ENCODE measurements at places on chromosomes 13 and 19.

GRCh38 chr19:2266183-2266993 lies 10.2 kb upstream of the JSRP1 start:
- H3K27ac ChIP-seq = peak overlapping the region; percentile 9
- no peaks in the 10 kb centered on the region for H3K36me3 ChIP-seq
- peaks cover 6% of the 10 kb centered on the region for H3K27me3 ChIP-seq
- peaks cover 4% of the 10 kb centered on the region for H3K4me1 ChIP-seq
- no peak for DNase-seq

- H3K4me3 ChIP-seq = no peak overlapping the region
- no peak for DNase-seq
- H3K27ac ChIP-seq = no peak overlapping the region
- no peaks in the 10 kb centered on the region for H3K27me3 ChIP-seq
- H3K36me3 ChIP-seq = no peaks in the 10 kb centered on the region
Observed at GRCh38 chr13:37201081-37201480, 95.6 kb upstream of the CSNK1A1L start.

DNA sequence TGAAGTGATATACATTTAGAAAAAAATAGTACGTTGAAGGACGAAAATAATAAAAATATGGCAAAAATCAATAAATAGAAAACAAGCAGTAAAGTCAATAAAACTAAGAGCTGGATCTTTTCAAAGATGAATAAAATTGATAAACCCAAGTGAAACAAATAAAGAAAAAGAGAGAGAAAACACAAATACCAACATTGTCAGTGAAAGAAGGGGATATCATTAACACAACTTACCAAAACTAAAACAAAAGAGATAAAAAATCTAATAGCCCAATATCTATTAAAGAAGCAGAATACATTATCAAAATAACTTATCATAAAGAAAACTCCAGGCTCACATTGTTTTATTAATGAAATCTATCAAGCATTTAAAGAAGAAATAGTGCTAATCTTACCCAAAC lies 675.1 kb downstream of the UQCRFS1 start:
- H3K4me1 ChIP-seq = no peaks in the 10 kb centered on the region
- DNase-seq = no peak
- no peaks in the 10 kb centered on the region for H3K36me3 ChIP-seq
- H3K27ac ChIP-seq = no peak overlapping the region

DNA sequence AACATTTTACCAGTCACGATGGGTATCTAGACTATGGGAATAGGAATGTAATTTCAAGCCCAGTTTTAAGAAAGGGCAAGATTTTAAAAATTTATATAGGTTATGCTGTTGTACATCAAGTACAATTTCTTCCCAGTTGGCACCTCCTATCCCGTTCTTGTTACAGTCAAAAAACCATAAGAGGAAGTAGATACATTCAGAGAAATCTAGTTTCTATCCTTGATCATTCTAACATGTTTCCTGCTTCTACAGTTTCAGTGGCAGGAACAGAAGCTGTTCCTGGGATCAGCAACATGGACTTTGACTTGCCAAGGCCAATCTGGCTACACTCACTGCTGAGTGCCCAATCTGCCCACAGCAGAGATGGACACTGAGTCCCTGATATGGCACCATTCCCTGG lies 14.7 kb upstream of the FPR3 start:
- no peak for DNase-seq
- no peak overlapping the region for H3K4me3 ChIP-seq
- peaks cover 2% of the 10 kb centered on the region for H3K27me3 ChIP-seq

DNA sequence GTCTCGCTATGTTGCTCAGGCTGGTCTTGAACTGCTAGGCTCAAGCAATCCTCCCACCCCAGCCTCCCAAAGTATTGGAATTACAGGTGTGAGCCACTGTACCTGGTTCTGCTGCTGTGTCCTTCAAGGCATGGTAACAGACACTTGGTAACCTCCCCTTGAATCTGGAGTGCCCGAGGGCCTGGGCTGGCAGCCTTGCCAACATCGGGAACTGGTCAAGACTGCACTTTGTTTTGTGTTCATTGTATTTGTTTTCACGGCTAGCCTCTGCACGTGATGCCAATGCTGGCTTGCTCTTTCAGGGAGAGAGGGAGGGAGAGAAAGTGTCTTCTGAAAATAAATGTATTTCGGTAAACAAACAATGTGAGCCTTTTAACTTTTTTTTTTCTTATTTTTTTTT lies 12.0 kb downstream of the CERS4 start:
- H3K4me1 ChIP-seq = no peaks in the 10 kb centered on the region
- H3K36me3 ChIP-seq = peaks cover 6% of the 10 kb centered on the region
- no peak for DNase-seq
- peaks cover 8% of the 10 kb centered on the region for H3K27me3 ChIP-seq
- no peak overlapping the region for H3K27ac ChIP-seq

- DNase-seq = no peak
- no peaks in the 10 kb centered on the region for H3K27me3 ChIP-seq
- H3K36me3 ChIP-seq = peaks cover 7% of the 10 kb centered on the region
- H3K27ac ChIP-seq = no peak overlapping the region
- H3K4me3 ChIP-seq = no peak overlapping the region
Observed at GRCh38 chr13:77009011-77009410, 17.1 kb downstream of the CLN5 start.

DNA sequence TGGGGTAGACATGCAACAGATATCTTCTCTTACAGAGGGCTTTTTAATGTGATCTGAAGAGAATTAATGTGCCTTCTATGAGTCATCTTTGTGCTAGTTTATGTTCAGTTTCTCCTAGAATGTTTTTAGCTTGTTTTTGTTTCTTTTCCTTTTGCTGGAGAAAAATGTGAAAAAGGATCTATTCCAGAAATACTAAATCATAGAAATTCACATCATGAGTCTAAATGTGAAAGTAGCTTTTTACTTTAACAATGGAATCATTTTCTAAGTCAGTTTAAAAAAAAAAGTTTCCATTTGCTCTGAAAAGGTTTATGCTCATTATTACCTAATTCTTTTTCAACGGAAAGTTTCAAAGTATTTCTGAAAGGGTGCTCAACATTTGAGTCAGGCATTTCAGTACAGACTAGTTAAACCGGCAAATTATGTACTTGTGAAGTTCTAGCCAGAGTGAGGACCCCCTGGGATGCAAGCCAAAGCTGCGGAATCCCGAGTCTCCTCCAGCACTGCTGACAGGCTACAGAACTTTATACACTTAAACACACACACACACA lies 72.9 kb downstream of the SPATA13 start:
- H3K27ac ChIP-seq = no peak overlapping the region
- H3K27me3 ChIP-seq = peaks cover 2% of the 10 kb centered on the region
- H3K4me3 ChIP-seq = no peak overlapping the region
- DNase-seq = no peak
- no peaks in the 10 kb centered on the region for H3K4me1 ChIP-seq

DNA sequence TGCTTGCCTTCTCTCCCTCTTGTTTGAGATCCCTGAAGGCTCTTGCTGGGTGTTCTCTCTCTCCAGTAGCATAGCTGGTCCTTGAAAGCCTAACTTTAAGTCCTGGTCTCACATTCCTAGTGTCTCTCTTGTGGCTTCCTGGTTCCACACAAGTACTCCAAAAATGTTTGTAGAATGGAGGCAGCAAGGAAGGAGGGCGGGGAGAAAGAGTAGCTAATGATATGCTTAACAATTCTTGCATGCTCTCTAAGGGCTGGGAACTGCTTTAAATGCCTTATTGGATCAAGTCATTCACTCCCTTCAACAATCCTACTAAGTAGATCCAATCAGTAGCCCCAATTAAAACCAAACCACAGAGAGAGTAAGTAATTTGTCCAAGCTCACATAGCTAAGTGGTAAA lies 357.3 kb downstream of the KLF5 start:
- no peak overlapping the region for H3K27ac ChIP-seq
- no peaks in the 10 kb centered on the region for H3K27me3 ChIP-seq
- H3K36me3 ChIP-seq = no peaks in the 10 kb centered on the region
- no peak overlapping the region for H3K4me3 ChIP-seq
- DNase-seq = no peak

DNA sequence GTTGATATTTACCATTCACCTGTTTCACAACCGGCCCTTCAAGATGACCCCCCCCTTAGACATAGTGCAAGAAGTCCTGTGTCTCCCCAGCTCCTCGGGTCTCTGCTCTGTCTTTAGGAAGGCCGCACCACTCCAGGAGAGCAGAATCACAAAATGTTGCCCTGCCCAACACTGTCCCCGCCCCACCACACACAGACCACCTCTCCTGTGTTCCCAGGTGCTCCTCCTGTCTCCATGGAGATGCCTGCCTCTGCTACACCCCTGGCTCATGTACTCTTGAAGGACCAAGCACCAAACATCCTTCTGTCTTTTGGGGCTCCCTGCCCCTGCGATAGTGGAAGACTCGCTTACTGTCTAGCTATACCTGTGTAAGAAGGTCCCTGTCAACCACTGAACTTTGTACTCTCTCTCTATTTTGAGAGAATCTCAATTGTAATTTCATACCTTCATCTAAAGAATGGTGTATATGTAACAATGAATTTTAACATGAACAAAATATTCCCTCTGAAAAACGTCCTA lies 9.6 kb upstream of the TNFRSF19 start:
- H3K27ac ChIP-seq = no peak overlapping the region
- no peaks in the 10 kb centered on the region for H3K4me1 ChIP-seq
- H3K27me3 ChIP-seq = no peaks in the 10 kb centered on the region
- DNase-seq = no peak
- no peaks in the 10 kb centered on the region for H3K36me3 ChIP-seq

Data from endothelial cell (in vitro differentiated cells).